ENCODE measurements at places on chromosomes 1 and 21.
A peak's percentile ranks its signal among the peaks of the same experiment; 100 is the strongest.

DNA sequence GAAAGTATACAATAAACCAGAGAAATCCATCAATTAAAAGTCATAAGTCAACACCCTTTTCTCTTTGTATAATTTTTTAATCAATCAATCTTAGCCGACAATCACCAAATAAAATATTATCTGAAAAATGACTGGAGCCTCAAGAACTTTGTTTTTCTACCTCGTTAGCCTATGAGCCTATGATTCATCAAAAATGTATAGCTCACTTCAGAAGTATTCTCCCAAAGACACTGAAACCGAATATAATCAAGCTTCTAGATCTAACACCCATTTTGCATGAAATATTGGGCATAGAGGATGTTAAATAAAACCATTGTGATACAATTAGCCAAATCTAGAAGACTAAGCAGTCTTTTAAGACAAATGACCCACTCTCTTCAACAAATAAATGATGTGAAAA is 17.8 kb upstream of the RSBN1 start:
- no peak for DNase-seq

GRCh38 chr1:192550922-192551534 is 24.5 kb upstream of the RGS1 start:
- DNase-seq = peak; percentile 32

- no peak for DNase-seq
Measured at GRCh38 chr1:107920561-107920960, 44.4 kb downstream of the VAV3 start.

DNA sequence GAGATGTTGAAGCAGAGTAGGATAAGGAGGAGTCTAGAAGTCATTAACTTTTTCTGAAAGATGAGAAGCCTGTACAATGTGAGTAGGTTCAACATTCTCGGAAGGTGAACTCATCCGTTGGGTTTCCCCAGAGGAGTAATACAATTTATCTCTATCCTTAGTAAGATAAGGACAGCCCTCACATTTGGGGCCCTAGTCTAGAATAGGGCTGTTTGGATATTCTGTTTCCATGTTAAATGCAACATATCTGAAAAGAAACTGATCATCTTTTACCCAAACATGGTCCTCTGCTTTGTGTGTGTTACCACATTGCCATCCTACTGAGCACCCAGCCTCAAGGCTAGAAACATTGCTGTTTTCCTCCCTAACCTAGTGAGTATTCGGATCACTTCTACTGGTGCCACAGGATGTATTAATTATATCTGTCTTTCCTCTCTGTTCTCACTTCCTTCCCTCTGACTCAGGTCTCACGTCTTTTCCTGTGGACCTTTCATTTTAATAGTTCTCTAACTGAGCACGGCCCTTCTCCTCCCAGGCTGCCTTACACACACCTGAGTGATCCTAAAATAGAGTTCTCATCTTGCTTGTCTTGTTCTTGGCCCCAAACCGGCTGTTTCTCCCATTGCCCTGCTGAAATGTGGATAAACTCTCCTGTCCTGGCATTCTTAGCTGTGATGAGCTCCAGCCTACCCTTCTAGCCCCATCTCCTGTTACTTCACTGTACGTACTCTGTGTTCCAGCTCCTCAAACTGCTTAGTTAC is 91.7 kb downstream of the CDC14A start:
- no peak for DNase-seq

- peak; percentile 56 for DNase-seq
Measured at GRCh38 chr1:162878000-162878596, 17.1 kb upstream of the CCDC190 start.

DNA sequence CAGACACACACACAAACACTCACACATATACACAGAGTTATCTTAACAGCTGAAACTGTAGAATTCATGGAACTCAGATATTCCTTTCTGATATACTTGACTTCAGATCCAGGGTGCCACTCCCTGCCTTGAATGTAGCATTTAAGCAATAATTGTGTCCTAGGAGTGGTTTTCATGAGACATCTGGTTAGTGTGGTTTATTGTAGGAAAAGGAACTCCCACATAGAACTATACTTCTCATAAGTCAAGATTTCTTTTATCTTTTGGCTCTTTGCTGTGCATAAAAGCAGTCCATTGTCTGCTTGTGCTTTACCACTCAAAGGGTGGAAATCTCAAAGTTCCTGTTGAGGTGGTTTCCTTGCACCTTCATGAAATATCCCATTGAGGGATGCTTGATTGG is 272.6 kb upstream of the SGIP1 start:
- no peak for DNase-seq

DNA sequence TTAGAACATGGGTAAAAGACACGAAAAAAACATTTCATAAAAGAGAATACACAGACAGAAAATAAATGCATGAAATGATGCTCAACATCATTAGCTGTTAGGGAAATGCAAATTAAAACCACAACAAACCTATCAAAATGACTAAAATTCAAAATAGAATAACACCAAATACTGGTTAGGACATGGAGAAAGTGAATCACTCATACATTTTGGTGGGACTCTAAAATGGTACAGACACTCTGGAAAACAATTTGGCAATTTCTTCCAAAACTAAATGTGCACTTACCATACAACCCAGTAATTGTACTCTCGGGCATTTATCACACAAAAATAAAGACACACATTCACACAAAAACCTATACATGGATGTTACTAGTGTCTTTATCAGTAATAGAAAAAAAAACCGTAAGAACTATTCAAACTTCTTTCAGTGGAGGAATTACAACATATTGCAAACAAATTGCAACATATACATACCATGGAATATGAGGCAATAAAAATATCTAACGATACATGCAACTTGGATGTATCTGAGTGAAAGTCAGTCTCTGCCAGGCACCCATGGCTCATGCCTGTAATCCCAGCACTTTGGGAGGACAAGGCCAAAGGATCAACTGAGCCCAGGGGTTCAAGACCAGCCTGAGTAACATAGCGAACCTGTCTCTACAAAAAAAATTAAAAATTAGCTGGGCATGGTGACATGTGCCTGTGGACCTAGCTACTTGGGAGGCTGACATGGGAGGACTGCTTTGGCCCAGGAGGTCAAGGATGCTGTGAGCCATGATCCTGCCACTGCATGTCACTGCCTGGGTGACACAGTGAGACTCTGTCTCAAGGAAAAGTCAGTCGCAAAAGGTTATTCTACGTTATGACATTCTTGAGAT is 19.6 kb downstream of the HSF2BP start:
- DNase-seq = no peak

- DNase-seq = no peak
Measured at GRCh38 chr1:65264197-65264929, 45.0 kb upstream of the DNAJC6 start.
